Tongue (tissue), 3 donors: ENCODE measurements at places on chromosomes 7 and 10. TPM values are rescaled to one million over a fixed set of nuclear protein-coding genes. Genes with fewer than 3 reads are reported as not detected.

Gene KCNH2
- total RNA-seq = 16.5 TPM

Gene ENTPD1
- total RNA-seq = 33.5 TPM

Gene DNAJC30
- 1.7 TPM for total RNA-seq

Gene STAMBPL1
- 17.2 TPM for total RNA-seq

Gene ANKRD2
- total RNA-seq = 29.7 TPM

Gene ARMH3
- 20.0 TPM for total RNA-seq

Gene CYP2E1
- total RNA-seq = 0.31 TPM

Gene PRTFDC1
- 15.4 TPM for total RNA-seq

Gene LRRTM3
- total RNA-seq = 0.62 TPM

Gene MSMB
- total RNA-seq = not detected

Gene CHN2
- 7.6 TPM for total RNA-seq

Gene GPR26
- total RNA-seq = 0.10 TPM

Gene CFAP70
- 1.8 TPM for total RNA-seq

Gene PON1
- not detected for total RNA-seq

Gene PNLIPRP1
- total RNA-seq = 0.31 TPM

Gene ZSCAN21
- total RNA-seq = 18.9 TPM

Gene AGK
- 40.0 TPM for total RNA-seq

Gene ERVW-1
- total RNA-seq = not detected

Gene C10orf105
- 0.10 TPM for total RNA-seq

Gene CALHM2
- 10.1 TPM for total RNA-seq
